ENCODE measurements at places on chromosomes 16 and 17. TPM values are rescaled to one million over a fixed set of nuclear protein-coding genes. Genes with fewer than 3 reads are reported as not detected.

PRSS33 gene
- not detected for polyA plus RNA-seq

FSCN2 gene
- 0.51 TPM for polyA plus RNA-seq

CBFA2T3 gene
- 3.0 TPM for polyA plus RNA-seq

TAC4 gene
- not detected for polyA plus RNA-seq

METRNL gene
- polyA plus RNA-seq: 13.0 TPM

TCAP gene
- 13.4 TPM for polyA plus RNA-seq

Data from adrenal gland (tissue), 19 donors.